Stimulated activated CD8-positive, alpha-beta memory T cell treated with anti-CD3 and anti-CD28 coated beads, Interleukin-2, amount 100 ng/mL, for 1 hour (primary cell): ENCODE measurements at places on chromosomes 1 and 21.

DNA sequence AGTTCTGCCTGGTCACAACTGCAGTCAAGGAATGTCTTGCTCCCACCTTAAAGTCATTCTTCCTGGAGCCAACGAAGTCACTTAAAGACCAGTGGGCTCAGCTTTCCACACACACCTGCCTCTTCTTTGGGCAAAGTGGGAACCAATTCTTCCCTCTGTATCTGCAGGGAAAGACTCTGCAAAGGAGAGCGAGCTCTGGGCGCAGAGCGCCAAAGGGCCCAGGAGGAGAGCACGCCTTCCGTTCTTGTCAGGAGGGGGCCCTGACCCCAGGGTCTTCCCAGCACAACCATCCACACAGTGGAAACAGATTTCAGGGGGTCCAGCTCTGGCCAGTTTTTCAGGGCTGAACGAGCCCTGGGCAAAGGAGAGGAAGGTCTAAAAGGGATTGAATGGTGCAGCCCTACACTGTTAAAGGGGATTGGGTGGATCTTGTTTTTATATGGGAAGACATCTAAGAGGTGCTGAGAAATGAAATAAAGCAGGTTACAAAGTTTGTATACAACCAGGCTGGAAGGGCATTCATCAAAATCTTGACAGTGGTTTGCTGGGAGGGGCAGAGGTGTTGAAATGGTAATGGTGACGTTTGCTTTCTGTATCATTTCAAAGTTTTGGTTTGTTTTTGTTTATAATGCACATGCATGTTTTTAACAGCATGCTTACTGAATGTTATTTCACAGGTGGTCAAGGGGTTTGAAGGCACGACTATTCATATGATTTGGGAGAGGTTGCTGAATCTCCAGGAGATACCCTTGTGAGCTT, 6.8 kb upstream of the OLIG2 start:
- no peak for DNase-seq

- no peak for DNase-seq
These were observed 7.9 kb downstream of the ACOT7 start for GRCh38 chr1:6385488-6386191.

DNA sequence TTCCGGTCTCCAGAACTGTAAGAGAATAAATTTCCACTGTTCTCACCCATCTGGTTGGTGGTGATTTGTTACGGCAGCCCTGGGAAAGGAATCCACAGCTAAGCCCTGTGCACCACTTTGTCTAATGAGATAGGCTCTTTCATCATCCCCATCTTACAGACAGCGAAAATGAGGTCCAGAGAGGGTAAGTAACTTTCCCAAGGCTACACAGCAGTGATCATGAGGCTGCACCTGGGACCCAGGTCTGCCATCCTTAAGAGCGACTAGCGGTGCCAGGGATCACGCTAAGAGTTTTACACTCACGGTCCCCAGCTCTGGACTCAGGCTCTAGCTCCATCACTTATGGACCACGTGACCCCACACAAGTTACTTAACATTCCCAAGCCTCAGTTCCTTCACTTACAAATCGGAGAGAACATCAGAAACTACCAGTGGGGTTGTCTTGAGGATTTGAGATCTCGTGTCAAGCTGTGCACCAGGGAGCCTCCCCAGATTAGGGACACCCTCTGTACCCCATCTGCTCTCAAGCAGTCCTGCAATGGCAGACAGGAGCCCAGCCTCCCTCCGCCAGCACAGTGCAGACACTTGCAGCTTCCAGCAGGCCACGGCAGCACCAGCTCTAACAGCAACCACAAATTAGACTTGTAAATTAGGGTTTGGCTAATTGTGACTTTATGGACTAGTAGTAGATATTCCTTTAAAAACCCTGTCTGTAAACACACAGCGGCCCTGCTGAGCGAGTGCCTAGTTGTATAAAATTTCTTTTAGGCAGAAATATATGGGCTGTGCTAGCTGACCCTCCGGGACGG, 87.3 kb downstream of the DISP3 start:
- DNase-seq = no peak

- no peak for DNase-seq
These were observed at the start of gene COL16A1 for GRCh38 chr1:31703431-31704270. COL16A1 (minus strand) TSS chr1:31704017; CDS start chr1:31702193, 1,824 bp downstream.

DNA sequence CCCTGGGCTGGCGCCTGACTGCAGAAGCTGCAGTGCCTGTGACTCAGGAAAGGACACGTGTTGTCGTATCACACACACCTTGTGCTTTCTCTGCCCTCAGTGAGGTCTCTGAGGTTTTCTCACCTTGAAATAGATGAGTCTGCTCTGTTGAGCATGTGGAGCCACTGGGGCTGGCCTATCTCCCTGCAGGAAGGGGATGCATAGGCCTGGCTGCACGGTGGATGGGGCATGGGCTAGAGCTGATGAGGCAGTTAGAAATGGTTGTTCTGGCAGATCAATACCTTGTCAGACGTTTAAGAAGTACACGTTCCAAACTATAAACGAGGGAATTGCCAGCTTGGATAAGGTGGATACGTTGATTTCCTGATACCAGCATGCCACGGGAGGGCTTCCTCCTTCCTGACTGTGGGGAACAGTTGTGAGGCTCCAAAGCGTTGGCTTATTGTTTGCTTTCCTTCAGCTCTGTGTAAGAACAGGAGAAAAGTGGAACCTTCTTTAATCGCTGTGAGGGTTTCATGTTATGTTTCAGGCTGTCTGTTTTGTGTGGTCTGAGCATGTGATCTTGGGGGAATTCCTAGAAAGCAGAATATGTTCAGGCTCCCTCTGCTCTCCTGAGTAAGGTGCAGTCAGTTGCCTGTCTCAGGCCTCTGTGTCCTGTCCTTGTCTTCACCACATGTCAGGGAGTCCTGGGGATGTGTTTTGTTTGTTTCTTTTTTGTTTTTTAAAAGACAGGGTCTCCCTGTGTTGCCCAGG, 44.8 kb downstream of the PCNT start:
- DNase-seq = peak; percentile 6

DNA sequence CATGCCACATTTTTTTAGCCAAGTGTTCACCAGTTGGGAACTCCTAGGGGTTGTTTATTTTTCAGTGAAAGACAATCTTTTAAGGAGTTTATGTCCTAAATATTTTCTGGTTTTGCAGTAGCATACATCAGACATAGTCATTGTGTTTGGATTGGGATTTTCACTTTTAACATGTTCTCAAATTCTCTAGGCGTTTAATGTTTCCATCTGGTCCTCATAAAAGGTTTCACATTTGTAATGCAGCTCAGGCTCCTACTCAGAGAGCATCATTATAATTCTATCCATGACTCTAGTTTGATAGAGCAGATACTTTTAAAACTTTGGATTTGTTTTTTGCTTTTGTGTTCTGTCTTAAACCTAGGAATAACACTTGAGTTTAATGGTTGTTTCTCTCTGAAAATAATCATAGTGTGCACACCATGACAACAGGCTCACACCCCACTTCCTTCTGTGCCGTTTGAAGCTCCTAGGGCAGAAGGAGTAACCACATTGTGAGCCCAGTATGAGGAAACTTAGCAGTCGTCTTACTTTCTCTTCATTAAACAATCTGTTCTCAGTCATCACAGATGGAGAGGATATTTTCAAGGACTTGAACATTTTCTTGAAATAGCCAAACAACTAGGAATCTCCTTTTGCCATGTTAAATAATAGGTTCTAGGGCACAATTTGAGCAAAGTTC, 219.6 kb downstream of the PDE4B start:
- DNase-seq = no peak

DNA sequence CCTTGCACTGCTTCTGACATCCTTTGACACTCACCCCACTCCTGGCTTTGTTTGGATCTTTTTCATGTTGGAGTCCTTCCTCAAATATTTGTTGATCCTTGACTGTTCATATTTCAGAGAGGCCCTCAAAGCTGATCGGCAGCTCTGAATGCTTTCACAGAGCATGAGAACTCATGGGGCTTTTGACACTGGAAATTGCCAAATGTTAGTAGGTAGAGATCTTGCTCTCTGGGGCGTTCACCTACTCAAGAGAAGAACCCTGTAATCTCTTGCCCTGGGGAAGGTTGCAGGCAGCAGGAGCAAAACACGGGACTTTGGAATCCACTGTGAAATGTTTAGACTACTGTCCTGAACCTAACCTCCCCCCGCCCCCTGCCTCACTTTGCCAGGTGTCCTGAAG, 67.4 kb upstream of the STUM start:
- no peak for DNase-seq

DNA sequence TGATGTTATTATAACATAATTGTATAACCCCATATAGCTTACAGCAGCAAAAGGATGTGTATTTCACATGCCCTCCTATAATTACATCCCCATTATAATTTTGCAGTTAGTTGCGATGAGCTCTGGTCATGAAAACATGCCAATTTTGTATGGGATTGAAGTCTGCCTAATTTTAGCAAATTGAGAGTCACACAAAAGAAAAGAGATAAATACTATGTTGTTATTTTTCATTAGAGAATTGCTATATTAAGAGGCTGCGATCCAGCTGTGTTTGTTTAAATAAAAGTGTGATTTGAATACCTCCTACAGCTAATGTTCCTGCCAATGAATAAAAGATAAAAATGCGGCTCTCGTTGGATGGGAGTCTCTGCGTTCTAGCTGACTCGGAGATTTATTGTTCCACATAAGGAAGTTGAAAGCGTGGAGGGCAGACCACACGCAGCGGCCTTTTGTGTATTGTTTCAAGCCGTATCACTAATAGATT, 461.0 kb upstream of the NFIA start:
- no peak for DNase-seq

- DNase-seq = no peak
These were observed 16.1 kb downstream of the USP1 start for GRCh38 chr1:62452951-62453350.

- no peak for DNase-seq
These were observed 40.3 kb downstream of the FHAD1 start for GRCh38 chr1:15287035-15287979.

- no peak for DNase-seq
These were observed 247.7 kb upstream of the PTBP2 start for GRCh38 chr1:96473791-96474434.

DNA sequence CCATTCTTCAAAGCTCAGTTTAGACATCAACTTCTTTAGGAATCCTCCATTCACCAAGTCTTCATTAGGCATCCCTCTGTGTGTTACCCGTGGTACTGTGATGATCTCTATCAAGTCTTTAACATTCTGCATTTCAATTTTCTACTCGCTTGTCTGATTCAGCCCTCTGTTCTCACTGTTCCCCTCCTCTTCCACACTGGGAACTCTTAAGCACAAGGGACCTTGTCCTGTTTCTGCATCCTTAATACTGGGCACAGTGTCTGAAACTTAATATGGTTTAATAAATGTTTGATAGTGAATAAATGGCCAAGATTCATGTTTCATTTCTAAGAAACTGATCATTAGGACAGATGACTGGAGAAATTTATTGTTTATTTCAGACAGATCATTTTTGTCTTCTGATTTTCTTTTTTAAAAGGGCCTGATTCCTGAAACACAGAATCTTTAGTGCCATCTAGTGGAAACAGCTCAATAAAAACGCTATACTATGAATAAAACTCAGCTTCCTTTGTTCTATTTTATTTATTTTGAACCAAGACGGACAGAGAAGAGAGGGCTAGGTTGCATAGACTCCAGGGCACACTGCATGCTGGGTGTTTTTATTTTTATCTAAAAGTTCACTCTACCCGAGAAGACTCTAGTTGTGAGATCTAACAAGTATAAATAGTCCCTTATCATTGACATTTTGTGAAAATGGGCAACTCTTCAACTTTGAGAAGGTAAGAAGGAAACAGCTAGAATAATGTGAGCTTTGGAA, 7.0 kb upstream of the TRIM45 start:
- no peak for DNase-seq

- DNase-seq = no peak
These were observed 280.7 kb upstream of the PLXNA2 start for GRCh38 chr1:208524925-208525324.

- no peak for DNase-seq
These were observed 155.0 kb downstream of the TOMM20 start for GRCh38 chr1:234973426-234974250.

DNA sequence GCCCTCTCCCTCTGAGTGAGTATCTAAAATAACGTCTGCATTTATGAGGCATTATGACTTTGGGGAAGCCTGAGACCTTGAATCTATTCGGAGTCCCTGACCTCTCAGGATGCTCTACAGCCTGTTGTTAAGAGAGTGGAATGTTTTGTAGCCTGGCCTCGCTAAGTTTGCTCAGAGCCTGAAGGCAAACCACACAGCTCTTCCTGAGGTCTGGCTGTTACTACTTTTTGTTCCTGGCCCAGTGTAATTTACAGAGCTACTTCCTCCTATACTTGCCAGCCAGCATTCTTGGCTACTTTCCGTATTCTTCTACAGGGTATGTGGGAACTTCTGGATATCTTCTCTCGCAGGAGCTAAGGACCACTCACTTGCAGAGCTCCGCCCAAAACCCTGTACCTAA, 3.6 kb upstream of the ZMYM4 start:
- DNase-seq = no peak

DNA sequence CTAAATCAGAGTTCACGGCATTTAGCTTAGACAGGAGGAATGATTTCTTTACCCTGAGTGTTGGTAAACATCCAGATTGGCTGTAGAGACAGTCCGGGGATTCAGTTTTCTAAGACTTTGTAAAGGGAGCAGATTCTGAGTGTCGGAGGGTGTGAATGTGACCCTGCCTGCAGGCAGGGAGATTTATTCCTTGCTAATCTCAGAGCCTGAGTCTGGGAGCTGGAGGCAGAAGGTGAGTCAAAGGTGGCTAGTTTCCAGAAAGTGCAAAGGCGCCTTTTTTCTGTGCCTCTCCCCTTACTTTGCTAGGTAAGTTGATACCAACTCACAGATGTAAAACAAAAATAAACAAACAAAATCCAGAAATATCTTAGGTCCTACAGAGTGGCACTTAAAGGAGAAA, 11.7 kb downstream of the ATP1B1 start:
- no peak for DNase-seq

DNA sequence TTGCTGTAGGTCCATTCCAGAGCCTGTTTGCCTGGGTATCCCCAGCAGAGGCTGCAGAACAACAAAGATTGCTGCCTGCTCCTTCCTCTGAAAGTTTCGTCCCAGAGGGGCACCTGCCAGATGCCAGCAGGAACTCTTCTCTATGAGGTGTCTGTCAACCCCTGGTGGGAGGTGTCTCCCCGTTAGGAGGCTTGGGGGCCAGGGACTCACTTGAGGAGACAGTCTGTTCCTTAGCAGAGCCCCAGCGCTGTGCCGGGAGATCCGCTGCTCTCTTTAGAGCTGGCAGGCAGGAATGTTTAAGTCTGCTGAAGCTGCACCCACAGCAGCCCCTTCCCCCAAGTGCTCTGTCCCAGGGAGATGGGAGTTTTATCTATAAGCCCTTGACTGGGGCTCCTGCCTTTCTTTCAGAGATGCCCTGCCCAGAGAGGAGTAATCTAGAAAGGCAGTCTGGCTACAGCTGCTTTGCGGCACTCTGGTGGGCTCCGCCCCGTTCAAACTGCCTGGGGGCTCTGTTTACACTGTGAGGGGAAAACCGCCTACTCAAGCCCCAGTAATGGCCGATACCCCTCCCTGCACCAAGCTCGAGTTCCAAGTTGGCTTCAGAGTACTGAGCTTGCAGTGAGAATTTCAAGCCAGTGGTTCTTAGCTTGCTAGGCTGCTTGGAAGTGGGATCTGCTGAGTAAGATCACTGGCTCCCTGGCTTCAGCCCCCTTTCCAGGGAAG, 8.7 kb upstream of the SLC25A24 start:
- DNase-seq = no peak

GRCh38 chr21:32519945-32520874, 65.1 kb downstream of the TCP10L start:
- no peak for DNase-seq
